ENCODE measurements at places on chromosomes 5 and 9.

- peak; percentile 90 for ATAC-seq
These were observed 354.9 kb downstream of the DIRAS2 start for GRCh38 chr9:90287567-90288274.

DNA sequence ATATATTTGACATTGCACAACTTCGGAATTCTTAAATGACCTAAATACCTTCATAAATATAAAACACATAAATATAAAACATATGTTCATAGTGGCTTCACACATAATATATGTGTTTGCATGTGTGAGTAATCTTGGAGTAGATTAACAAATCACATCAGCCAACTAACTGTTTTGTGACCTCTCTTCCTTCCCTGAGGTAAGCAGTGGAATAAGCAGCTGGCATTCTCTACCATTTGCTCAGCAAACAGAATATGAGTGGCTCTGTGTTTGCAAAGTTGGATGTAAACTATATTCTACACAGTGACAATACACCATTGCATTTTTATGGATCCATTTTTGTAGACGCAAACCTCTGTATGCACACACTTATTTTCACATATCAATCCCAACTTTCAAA, 189.9 kb downstream of the ACER2 start:
- ATAC-seq = no peak

DNA sequence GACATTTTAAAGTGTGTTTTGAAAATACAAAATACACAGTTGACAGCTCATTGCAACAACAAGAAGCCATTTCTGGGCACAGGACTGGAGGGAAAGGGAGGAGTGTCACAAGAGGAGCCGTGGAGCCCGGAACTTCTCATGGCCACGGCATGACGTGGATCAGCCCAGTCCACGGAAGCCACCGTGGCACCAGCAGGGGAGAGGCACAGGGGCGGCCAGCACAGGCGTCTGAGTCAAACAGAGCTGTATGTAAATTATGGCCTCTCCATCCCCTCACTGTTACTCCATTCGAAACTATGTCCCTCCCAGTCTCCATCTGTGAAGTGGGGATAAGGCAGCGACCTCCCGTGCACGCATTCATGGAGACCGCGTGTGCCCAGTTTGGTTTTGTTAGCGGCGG, 165.6 kb upstream of the IRX2 start:
- no peak for ATAC-seq

GRCh38 chr5:85951707-85952210, 666.0 kb upstream of the COX7C start:
- ATAC-seq = no peak

GRCh38 chr5:131994533-131995226, 16.8 kb downstream of the ACSL6 start:
- ATAC-seq = no peak

DNA sequence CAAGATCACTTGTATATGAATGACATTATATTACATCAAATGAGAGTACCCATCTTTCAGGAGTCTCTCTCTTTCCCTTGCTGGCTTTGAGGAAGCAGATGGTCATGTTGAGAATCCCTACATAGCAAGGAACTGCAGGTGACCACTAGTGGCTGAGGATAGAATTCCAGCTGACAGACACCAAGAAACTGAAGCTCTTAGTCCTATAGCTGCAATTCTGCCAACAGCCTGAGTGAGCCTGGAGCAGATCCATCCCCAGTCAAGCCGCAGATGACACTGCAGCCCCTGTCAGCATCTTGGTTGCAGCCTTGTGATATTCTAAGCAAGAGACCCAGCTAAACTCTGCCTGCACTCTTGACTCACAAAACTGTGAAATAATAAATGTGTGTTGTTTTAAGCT, 531.5 kb downstream of the CSNK1G3 start:
- ATAC-seq = no peak

GRCh38 chr5:135392256-135392655, 6.8 kb downstream of the MACROH2A1 start:
- peak; percentile 80 for ATAC-seq

DNA sequence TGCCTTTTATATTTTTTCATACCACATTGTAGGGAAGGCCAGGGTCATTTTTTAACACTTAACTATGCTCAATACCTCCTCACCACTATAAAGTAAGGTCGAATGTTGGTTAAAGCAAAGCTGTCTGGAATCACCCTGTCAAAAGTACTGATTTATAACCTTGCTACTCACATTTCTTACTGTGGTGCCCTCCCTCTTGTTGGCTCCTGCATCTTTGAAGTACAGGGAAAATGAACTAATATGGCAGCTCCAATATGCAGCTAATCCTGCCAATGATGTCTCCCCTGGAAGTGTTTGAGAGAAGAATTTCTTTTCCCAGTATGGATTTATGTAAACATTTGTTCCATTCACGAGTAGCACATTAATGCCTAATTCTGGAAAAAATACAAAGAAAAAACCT, 108.4 kb upstream of the RPS23 start:
- ATAC-seq = no peak

DNA sequence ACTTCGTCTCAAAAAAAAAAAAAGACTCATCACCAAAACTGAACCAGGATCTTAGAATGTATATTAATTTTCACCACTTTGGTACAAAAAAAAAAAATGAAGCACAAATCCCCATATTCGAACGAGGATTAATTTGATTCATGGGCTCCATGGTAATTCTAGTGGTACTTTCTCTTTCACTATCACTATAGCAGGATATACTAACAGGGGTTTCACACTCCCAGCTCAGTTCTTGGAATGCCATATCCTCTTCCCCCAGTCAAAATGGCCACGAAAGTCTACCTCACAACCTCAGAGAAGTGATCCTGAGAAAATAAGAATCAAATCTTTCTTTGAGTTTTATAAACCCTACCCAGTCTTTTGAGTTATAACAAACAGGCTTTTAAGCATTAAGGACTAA, 235.7 kb downstream of the FBXL17 start:
- ATAC-seq = no peak

- peak; percentile 69 for ATAC-seq
These were observed 58.2 kb upstream of the GGTA1 start for GRCh38 chr9:121557581-121558447.

DNA sequence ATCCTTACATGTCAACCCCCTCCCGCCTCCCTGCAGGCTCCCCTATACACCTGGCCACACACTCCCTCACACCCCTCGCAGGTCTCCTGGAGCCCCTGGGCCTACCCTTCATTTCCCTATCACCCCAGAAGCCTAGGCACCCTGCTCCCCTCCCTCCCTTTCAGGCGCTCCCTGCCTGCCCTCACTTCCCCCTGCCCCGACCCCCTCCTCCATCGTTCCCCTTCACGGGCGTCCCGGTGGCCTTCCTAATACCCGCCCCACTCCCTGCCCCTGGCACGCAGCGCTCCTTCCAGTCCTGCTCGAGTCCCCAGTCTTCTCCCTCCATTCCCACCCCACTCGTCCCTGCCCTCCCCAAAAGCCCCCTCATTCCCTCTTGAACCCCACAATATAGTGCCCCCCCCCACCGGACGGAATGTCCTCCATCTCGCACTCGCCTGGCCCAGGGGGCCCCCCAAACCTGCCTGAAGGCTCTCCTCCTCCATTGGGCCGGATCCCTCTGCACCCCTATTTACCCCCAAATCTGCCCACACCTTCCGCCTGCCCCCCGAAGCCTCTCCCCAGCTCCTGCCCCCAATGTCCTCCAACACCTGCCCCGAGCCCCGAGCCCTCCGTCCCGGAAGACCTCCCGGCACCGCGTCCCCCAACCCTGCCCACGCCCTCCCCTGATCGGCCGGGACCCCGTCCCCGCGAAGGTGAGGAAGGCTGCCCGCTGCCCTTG, 746 bp downstream of the STRBP start:
- no peak for ATAC-seq

DNA sequence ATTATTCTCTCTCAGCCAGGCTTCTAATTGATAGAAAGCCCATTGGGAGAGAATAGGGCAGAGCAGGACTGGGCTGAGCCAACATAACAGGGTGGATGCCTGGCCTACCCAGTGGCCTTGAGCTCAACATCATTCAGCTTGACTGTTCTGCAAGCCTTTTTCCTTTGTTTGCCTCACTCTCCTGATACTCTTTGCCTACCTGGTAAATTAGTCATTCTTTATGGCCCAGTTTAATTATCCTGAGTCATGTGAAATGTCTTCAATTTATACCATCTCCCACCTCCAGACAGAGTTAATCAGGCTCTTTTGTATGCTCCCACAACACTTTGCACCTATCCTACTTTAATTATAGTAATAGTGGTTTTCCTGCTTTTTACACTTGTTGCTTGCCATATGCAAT, 13.6 kb downstream of the GLRA1 start:
- ATAC-seq = no peak

DNA sequence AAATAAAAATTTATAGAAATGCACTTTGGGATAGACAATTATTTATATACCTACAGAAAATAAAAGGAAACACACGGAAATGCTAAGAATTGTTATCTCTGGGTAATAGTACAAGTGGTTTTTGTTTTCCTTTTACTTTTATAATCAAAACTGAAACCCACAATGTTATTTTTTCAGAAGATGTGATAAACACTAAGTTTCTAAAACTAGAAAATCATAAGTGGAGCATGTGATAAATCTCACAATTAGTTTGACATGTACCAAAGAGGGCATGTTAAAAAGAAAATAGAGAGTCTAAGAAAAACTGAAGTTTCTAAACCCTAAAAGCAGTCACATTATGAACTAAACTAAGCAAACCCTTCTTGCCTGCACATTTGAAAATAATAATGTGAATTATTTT, 61.1 kb downstream of the OXCT1 start:
- ATAC-seq = peak; percentile 24

DNA sequence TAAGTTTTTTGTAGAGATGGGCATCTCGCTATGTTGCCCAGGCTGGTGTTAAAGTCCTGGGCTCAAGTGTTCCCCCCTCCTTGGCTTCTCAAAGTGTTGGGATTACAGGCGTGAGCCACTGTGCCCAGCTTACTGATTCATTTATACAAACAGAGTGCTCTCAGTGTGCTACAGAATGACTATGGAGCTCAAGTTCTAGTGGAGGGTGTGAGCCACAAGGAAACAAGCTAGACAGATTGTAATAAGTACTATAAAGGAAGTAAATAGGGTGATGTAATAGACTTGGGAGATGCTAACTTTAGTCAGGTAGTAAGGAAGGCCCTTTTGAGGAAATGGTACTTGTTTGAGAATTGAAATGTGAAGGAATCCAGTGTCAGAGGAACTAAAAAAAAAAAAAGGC, 1.7 kb upstream of the TMEM267 start:
- ATAC-seq = peak; percentile 15

All from activated T-helper 17 cell treated with anti-CD3 and anti-CD28 coated beads, Interleukin-2, amount 50 U/mL, for 72 hours (primary cell).